Stimulated activated CD4-positive, alpha-beta T cell treated with anti-CD3 and anti-CD28 coated beads, TNF-alpha, amount 100 ng/mL, for 1 hour (primary cell): ENCODE measurements at places on chromosomes 5 and 9.
A peak's percentile ranks its signal among the peaks of the same experiment; 100 is the strongest.

DNA sequence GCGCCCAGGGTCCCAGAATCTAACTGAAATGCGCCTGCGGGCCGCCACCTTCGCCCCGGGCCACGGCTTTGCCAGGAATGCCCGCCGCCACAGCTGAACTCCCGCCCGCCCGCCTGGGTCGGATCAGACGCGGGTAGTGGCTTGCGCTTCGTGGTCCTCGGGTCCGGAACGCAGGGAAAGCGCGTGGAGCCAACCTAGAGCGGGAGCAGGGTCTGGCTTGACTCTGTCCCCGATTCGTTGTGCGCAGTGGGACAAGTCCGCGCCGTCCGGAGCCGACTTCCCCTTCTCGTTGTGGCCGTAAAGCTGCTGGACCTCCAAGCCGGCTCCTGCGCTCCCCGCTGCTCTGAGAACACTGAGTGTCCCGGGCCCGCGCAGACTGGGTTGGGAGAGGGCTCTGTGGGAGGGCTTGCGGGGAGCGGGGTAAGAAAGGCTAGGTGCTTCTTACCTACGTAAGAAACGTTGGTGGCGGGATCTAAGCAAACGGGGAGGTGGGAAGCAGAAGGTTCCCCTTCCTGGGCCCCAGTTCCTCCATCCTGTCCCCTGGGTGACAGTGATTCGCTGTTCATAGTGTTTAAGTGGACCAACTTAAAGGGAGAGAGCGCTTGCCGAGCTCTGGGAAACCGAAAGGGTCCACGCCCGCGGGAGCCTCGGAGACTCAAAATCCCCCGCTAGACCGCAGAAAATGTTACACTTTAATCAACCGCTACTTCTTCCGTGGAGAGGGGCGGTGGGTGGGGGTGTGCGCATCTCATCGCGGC, 4.4 kb upstream of the FOXE1 start:
- no peak for DNase-seq

GRCh38 chr9:98521141-98521540, 187.6 kb downstream of the GABBR2 start:
- DNase-seq: no peak

- no peak for DNase-seq
These were observed 24.9 kb downstream of the GSN start for GRCh38 chr9:121292801-121293241.

DNA sequence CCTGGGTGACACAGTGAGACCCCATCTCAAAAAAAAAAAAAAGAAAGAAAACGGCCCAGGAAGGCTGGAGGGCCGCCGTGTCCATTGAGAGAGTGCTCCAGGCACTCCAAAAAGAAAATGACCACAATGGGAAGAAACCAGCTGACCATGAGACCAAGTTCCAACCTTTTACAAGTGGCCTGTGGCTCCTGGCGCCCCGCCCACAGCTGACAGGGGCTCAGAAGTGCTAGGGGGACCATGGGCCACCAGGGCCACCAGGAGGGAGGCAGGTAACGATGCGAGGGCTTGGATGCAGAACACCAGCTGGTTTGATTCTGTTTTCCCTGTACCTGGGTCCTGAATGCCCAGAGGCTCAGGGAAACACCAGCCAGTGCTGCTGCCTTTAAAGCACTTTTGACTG, 34.6 kb downstream of the FXN start:
- DNase-seq: no peak

GRCh38 chr5:10528056-10528816, 35.6 kb upstream of the ANKRD33B start:
- DNase-seq: no peak

DNA sequence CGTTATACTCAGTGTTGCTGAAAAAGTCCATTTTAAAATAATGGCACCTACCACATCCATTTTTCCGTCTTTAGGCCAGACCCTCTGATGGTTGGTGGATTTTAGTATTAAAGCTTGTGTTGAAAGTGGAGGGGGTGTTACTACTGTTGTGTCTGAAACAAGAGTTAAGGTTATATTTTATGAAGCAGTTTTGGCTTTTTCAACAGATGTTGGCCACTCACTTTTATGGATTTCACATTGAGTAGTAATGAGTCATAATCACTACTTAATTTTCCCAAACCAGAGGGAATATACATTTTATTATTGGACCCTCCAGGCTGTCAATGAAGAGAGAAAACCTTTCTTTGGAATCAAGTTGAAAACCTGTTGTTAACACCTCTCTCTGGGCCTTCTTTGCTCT, 88.0 kb downstream of the TRIO start:
- no peak for DNase-seq

DNA sequence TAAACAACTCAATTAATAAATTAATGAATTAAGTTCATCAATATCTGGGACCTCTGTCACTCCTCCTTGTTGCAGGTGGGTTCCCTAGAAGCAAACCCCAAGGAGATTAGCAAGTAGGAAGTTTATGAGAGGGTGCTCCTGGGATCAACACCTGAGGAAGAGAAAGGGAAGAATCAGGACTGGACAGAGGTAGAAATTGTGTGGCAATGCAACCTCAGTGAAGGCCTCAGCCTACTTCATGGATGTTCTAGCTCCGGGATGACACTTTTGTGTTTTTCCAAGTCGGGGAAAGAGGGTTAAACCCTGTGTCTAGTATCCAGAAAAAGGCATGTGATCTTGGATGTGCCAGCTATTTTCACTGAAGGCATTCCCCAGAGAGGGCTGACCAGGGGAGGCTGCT, 23.2 kb downstream of the MAMDC2 start:
- no peak for DNase-seq

DNA sequence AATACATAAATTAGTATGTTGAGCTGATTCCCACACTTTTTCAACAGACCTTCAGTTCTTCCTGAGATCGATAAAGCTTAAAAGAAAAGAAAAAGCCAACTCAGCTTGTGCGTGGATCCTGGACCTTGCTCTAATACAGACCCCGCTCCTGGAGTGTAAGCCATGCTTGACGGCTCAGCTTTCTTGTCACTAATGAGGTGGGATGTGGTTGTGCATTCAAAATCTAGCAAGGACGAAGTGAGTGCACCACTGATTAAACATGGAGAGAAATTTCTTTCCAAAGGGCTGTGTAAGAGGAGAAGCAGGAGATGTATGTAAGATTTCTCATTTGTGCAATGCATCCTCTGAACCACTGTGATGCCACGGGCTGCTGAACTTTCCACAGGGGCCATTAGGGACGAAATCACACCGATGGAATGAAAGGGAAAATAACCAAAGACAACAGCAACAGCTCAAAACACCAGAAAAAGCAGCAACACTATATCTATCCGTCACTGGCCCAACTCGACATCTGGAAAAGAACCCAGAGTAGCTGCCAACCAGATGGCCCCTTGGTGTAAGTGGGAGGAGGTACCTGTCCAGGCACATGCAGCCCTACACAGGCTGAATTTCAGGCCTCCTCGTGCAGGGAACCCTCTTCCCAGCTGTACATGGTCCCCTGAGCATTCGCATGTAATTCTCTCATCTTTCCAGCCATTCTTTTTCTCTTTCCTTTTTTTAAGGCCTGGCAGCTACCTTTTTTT, 178.9 kb downstream of the SREK1 start:
- DNase-seq: no peak

DNA sequence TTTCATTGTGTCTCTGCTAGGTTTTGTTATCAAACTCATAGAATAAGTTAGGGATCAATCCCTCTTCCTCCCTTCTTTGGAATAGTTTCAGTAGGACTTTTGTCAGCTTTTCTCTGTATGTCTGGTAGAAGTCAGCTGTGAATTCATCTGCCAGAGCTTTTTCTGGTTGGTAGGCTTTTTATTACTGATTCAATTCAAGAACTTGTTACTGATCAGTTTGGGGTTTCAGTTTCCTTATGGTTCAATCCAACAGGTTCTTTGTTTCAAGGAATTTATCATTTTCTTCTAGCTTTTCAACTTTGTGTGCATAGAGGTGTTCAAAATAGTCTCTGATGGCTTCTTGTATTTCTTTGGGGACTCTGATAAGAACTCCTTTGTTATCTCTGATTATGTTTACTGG, 221.7 kb downstream of the FGF10 start:
- DNase-seq: no peak

- DNase-seq: no peak
These were observed 3.9 kb downstream of the STC2 start for GRCh38 chr5:173324115-173325001.

DNA sequence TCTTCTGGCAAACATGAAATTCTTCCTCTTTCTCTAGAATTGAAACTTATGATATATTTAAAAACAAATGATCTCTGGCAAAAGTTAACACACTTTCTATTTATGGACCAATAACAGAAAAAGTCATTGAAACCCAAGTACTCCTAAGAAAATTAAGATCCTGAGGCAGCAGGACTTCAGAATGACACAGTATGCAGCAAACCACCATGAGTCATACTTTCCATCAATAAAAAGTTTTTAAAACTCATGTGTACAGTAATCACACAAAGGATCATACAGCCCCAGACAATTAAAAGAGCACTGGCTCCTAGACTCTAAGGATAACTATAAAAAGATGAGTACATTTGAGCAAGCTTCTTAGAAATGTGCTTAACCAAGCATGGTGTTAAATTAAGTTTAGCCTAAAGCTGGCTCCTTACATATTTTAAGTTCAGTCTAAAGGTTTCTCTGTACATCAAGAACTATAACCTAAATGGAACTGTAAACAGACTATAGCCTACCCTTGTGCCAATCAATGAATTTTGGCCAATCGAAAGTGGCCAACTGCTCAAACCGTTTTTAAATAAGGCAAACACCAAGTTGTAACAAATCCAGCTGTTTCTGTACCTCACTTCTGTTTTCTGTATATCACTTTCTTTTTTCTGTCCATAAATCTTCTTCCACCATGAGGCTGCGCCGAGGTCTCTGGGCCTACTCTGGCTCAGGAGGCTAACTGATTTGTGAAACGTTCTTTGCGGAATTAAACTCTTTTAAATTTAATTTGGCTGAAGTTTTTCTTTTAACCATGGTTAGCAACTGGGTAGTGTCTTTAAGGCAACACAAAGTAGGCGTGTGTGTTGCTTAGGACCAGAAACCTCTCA, 232.1 kb upstream of the PIK3R1 start:
- no peak for DNase-seq

GRCh38 chr5:64018966-64019365, 56.7 kb upstream of the HTR1A start:
- no peak for DNase-seq

GRCh38 chr9:129164246-129164930, 13.7 kb downstream of the IER5L start:
- DNase-seq: no peak

DNA sequence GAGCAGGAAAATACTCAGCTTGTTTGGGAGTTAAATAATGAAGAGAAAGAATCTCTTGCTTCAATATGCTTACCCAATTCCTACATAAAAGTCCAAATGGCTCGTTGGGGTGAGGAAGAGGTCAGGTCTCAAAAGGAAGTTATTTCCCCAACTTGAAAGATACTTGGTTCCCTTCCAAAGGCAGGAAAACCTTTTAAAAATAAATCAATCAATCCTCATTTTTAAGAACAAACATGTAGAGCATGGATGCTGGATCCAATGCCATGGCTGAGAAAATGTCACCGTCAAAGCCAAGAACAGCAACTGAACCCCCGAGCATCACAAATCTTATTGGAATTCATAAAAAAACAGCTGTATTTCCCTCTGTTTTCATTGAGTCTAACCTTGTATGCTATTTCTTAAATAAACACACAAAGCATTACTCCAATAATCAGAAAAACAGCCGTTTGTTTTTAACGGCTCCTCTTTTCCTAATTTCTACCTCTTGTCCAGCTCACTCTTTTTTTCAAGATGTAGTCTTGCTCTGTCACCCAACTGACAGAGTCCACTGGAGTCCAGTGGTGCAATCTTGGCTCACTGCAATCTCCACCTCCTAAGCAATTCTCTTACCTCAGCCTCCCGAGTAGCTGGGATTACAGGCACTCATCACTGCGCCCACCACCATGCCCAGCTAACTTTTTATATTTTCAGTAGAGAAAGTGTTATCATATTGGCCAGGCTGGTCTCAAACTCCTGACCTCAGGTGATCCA, 140.7 kb downstream of the GNA14 start:
- no peak for DNase-seq

- DNase-seq: no peak
These were observed 16.1 kb downstream of the ZFR start for GRCh38 chr5:32428426-32428825.

GRCh38 chr9:109789556-109789955, 9.6 kb downstream of the PALM2AKAP2 start:
- no peak for DNase-seq

GRCh38 chr5:60577116-60577515, 122.8 kb downstream of the DEPDC1B start:
- no peak for DNase-seq

GRCh38 chr5:96816411-96816939, 8.7 kb upstream of the ERAP1 start:
- peak; percentile 13 for DNase-seq

- no peak for DNase-seq
These were observed 2.6 kb upstream of the MZB1 start for GRCh38 chr5:139392324-139392677.

GRCh38 chr5:58775701-58776262, 192.9 kb downstream of the RAB3C start:
- no peak for DNase-seq

GRCh38 chr9:127991017-127991756, 10.4 kb upstream of the EEIG1 start:
- DNase-seq: no peak

DNA sequence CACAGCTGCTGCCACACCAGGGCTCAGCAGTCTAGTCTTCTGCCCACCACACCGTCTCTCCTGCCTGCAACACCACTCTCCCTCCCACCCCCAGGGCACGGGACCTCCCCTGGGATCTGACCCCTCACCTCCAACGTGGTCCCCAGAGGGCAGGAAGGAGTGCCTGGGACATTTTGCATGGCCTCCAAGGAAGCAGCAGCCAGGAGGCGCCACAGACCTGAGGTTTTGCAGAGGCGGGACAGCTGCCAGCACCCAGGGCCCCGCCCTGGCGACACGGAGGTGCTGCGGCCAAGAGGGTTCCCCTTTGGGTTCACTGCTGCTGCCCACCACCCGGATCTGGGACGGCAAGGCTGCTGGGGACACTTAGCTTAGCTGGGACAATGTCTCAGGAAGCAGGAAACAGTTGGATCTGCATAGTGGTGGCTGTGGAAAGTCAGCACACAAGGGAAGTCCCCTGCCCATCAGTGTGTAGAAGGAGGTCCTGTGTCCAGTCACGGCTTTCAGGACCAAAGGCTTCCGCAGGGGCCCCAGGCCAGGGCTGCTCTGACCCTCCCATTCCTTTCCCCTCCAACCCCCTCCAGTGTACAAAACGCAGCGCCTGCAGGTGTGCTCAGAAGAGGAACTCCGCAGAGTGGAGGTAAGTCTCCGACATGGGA, 13.8 kb downstream of the PROP1 start:
- DNase-seq: no peak

DNA sequence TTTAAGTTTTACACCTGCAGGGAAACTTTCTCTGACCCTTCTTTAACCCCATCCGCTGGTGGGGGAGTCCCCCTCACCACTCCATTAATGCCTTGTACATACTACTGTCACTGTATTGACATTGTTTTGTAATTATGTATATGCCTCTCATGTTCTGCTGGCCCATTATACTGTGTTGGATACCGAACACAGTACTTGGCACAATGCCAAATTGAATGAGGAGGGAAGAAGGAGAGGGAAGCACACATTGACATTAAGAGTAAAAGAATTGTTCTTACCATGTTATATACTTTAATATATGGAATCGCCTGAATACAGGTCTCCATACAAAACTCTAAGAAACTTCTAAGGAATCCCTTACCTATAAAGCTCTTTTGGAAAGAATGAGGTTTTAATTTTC, 73.6 kb upstream of the GRHPR start:
- no peak for DNase-seq
